ENCODE measurements at places on chromosomes 1 and 21. TPM values are rescaled to one million over a fixed set of nuclear protein-coding genes. Genes with fewer than 3 reads are reported as not detected.

RNU1-3 gene
- not detected for total RNA-seq

GLRX2 gene
- total RNA-seq, result 15.9 TPM

CLDN17 gene
- total RNA-seq, result not detected

OR2L2 gene
- total RNA-seq, result not detected

CTSS gene
- total RNA-seq, result 80.2 TPM

GRIK3 gene
- total RNA-seq, result not detected

E2F2 gene
- 1.9 TPM for total RNA-seq

TFF3 gene
- 14.9 TPM for total RNA-seq

PGLYRP3 gene
- total RNA-seq, result not detected

LYPD8 gene
- total RNA-seq, result not detected

KCND3 gene
- total RNA-seq, result 0.07 TPM

ADAMTS5 gene
- total RNA-seq, result 0.05 TPM

CD1E gene
- not detected for total RNA-seq

CNIH4 gene
- 77.5 TPM for total RNA-seq

TMEM269 gene
- total RNA-seq, result not detected

LRRC71 gene
- total RNA-seq, result 0.34 TPM

PDC gene
- total RNA-seq, result not detected

NR1I3 gene
- total RNA-seq, result not detected

WDR64 gene
- not detected for total RNA-seq

TYW3 gene
- 13.6 TPM for total RNA-seq

KIF14 gene
- 11.9 TPM for total RNA-seq

SGIP1 gene
- 9.4 TPM for total RNA-seq

TRNAU1AP gene
- 30.8 TPM for total RNA-seq

AVPR1B gene
- total RNA-seq, result not detected

KPRP gene
- total RNA-seq, result not detected

EDN2 gene
- not detected for total RNA-seq

F13B gene
- not detected for total RNA-seq

CD1B gene
- not detected for total RNA-seq

HTR6 gene
- total RNA-seq, result not detected

OR10J1 gene
- total RNA-seq, result not detected

MIXL1 gene
- total RNA-seq, result 0.20 TPM

SNRPE gene
- total RNA-seq, result 111 TPM

IL10 gene
- not detected for total RNA-seq

TENT5C gene
- total RNA-seq, result 1.00 TPM

MANEAL gene
- 0.59 TPM for total RNA-seq

RHD gene
- not detected for total RNA-seq

SPRR2F gene
- total RNA-seq, result not detected

All from mammary microvascular endothelial cell (primary cell).